ENCODE measurements at places on chromosomes 3 and 15.

DNA sequence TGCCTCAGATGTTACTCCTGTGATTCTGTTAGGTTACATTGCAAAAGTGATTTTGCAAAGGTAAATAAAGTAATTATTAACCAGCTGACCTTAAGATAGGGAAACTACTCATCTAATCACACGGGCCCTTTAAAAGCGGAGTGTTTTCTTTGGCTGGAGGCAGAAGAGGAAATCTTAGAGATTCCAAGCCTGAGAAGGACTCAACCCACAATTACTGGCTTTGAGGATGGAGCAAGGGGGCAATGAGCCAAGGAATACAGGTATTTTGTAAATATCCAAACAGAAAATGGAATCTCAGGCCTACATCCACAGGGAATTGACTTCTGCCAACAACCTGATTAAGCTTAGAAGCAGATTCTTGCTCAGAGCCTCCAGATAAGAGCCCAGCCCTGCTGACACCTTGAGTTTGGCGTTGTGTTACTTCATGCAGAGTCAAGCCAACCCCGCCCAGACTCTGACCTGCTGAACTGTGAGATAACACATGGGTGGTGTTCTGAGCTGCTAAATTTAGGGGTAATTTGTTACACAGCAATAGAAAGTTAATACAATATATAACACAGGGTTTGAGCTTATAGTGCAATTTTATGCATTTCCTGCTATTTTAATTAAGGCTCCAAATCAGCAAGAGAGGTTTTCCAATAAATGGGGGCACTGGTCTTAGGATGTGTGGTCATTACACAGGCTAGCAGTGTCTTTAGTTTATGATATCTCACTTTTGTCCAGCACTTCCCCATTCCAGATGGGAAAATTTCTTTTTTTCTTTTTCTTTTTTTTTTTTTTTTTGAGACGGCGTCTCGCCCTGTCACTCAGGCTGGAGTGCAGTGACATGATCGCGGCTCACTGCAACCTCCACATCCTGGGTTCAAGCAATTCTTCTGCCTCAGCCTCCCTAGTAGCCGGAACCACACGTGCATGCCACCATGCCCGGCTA lies 19.5 kb downstream of the NFKBIZ start:
- no peak for DNase-seq

DNA sequence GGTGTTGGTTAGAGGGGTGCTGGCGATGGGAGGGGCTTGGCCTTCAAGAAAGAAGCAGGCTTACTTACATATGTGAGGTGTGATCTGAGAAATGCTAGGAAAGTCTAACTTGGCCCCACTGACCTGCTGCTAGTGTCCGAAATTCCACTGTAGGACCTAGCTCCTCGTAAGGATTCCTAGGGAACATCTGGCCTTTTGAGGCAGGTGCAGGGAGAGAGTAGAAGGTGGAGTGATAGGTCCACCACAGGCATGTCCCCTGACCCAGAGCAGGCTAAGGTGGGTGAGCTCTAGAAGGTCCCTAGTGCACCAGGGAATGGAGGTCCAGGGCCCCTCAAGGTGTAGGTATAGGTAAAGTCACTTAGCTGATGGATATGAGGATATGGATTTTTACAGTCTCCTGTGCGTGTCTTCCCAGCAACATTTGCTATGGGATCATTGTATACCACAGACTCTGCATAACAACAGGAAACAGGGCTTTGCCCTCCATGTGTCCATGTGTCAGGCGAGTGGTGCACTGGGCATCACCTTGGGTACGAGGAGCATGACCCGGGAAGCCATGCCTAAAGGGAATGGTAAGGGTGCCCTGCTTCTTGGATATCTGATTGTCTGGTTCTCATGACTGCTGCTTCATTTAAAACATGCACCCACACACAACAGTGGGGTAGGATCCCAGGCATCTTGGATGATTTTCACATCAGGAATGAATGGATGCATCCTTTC lies 32.6 kb downstream of the POMGNT2 start:
- DNase-seq = no peak

- no peak for DNase-seq
These were observed 49.2 kb downstream of the KATNBL1 start for GRCh38 chr15:34160735-34161134.

DNA sequence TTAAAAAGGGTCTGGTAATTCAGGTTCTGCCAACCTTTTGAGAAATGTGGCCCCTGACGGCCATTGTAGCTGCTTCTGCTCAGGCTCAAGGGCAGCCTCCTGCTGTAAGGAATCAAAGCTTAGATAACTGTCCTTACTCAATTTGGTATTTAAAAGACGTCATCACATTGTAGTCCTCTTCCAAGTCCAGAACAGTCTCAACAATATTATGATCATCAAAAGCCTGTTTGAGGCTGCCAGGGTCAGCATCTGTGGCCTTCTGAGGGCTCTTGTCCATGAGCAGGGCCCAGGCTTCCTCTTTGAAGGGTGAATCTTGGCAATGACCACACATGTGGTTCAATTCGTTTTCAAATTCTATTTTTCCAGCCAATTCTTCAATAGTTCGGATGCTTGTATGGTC lies 6.0 kb downstream of the C3orf62 start:
- DNase-seq = no peak

DNA sequence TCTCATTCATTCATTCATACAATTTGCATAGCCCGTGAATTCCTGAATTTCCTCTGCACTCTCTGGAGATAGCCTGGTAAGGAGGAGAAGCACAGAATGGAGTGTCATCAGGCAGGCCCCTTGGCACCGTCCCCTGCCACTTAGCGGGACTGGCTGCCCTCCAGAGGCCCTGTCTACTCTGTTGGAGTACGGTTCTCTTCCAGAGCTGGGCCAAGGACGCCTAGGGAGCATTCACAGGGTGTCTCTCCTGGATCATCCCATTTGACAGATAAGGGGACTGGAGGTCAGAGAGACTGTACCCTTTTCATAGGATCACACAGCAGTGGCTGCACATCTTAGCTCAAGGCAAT lies 48.0 kb downstream of the PTH1R start:
- DNase-seq = no peak

- no peak for DNase-seq
These were observed 319.5 kb downstream of the KCNH8 start for GRCh38 chr3:19467761-19468160.

GRCh38 chr15:64717735-64718495 lies 57.5 kb downstream of the RBPMS2 start:
- DNase-seq = no peak

- DNase-seq = no peak
These were observed 10.3 kb upstream of the LMAN1L start for GRCh38 chr15:74802290-74802689.

DNA sequence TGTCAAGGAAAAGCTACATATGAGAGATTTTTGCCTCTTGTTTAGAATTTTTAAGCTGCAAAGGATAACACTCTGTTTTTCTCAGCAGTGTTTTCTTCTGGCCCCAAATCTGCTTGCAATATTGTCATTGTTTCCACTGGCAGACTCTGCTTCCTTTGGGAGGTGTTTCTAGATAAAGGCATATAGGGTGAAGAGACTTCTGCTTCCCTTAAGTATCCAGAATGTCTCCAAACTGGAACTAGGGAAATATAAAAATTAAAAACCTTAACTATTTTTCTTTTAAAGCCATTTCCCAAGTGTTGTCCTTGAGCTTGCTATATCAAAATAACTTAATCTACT lies 225.8 kb downstream of the CGGBP1 start:
- DNase-seq = no peak

GRCh38 chr3:105414841-105415240 lies 48.1 kb downstream of the ALCAM start:
- DNase-seq = no peak

DNA sequence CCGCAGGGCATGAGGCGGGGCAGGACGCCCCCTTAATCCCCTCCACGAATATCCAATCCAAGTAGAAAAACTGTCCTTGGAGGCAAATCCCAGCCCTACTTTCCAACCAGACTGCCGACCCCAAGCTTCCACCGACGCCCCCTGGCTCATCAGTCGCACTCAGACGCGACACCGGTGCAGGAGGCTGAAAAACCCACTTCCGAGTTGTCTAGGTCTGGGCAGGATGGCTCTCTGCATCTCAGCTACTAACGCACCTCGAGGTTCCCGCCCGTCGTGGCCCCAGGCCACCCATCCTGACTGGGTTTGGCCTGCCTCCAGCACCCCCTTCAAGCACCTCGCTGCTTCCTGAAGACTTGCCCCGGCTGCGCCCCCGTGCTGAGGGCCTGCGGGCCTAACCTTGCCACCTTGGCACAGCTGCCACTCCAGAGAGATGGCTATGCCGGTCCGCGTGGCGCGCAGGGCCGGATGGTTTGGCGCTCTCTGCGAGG lies 15.5 kb downstream of the RGMA start:
- DNase-seq = no peak

GRCh38 chr3:18892047-18892446 lies 256.3 kb upstream of the KCNH8 start:
- no peak for DNase-seq

GRCh38 chr3:151625586-151625985 lies 108.1 kb upstream of the AADACL2 start:
- DNase-seq = no peak

DNA sequence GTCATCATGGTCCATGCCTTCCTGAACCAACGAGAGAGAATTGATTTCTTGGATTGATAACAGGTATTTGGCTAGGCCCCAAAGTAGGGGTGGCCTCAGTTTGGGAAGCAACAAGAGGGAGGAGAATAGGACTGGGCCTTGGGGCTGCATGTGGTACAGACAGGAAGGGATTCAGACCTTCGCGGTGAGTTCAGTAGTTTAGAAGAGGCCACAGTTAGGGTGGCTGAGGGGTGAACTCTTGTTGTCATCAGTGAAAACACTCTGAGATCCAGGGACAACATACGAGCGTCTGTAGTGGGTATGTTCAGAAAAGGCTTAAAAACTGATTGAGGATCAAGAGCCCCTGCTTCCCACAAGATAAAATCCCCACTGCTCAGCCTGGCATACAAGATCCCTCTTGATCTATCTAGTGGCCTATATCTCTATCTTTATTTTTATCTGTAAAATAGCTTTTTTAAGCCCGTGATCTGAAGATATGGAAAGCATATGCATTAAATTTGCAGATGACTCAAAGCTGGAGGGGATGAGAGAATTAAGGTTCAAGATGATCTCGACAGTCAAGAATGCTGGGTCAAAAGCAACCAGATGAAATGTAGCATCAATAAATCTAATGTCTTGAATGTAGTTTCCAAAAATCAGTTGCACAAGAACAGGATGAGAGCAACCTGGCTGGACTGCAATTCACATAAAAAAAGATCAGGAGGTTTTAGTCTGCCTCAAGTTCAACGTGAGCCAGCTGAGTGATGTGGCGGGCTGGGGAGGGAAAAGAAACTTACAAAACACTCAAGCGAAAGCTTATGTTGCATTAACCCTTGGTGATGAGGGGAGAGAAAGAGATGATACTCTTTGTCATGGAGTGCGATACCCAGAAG lies 221.1 kb upstream of the TLE3 start:
- no peak for DNase-seq

DNA sequence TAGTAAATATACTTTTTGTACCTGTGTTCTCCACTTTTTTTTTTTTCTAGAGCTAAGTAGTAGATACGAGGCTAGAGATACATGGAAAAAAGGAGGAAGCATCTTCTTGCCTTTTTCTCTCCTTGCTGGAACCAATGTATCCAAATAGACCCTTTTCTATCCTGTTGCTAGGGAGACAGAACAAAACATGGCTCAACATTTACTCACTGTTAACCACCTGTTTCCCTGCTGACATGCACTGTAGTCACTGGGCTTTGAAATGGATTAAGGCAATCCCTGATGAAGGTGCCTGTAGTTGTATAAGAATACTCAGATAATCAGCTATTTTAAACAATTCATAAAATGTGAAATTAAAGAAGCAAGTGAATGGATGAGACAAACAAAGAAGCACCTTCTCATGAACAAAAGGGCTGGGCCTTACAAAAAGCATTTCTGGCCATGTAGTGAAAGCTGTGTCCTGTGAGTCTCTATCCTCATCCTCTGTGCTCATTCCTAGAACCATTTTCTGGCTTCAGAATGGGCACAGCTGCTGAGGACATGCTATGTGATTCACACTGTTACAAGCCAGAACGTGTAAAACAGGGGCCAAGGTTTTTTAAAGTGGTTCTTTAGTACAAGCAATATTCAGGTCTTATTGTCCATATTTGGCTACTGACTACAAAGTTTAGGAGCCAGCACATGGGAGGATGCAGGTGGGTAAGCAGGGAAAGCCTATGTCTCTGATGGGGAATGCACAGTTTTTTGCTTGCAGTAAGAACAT lies 100.4 kb upstream of the NDN start:
- no peak for DNase-seq

GRCh38 chr3:67655364-67656121 lies 1.1 kb upstream of the SUCLG2 start:
- no peak for DNase-seq

GRCh38 chr15:99464137-99464536 lies 101.6 kb upstream of the MEF2A start:
- DNase-seq = no peak

GRCh38 chr3:122893754-122894668 lies 99.1 kb downstream of the SLC49A4 start:
- DNase-seq = no peak

GRCh38 chr15:57281321-57281720 lies 95.0 kb upstream of the CGNL1 start:
- no peak for DNase-seq

DNA sequence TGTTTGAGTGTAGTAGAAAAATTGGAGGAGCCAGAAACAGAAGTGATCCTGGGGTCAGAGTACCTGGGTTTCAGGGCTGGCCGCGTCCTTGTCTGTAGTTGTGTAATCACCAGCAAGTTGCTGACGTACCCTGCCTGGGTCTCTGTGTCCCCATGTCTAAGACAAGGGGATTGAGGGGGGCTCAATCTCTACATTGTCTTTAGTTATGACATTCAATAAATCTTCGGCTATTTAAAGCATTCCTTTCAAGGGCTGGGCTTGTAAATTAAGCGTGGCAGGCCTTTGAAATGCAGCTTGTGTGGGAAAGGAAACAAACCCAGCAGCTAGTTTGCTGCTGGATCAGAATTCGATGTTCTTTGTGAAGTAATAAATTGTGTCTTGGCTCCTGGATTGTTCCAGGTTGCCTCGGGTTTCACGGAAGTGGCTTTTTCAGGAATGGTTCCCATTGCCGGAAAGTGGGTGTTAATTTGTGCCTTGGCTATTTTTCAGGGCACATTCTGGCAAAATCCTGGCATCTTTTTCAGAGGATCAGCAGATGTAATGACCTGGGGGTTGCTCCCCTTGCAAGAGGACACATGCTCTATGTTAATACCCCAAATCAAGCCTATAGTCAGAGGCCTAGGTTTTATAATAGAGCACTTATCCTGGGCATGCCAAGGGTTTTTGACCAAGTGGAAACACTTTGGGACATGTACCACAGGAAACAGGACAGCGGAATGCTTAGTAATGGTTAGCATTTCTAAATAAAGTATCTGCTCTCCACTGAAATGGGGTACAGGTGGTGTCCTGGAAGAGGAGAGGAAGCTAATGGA lies 294.8 kb upstream of the NR2E3 start:
- peak; percentile 38 for DNase-seq

GRCh38 chr3:49120096-49120437 lies 556 bp downstream of the USP19 start:
- peak; percentile 18 for DNase-seq

DNA sequence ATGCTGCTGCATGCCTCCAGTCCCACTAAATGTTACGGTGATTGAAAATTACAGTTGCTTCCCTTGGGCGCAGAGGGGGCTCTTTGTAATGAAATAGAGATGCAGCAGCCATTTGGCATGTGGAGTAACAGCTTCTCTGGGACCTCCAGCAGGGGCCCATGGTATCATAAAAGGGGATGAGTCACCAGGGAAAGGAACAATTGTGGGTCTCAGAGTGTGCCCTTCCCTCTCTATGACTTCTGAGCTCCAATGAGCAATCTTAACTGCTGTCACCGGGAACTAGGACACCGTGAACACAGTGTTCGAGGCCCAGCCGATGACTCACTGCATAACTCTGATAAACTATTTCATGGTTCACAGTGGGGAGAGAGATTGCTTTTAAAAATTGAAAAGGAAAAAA lies 164.8 kb upstream of the NUDT16 start:
- DNase-seq = peak; percentile 77
